Cardiac muscle cell (in vitro differentiated cells and primary cell): ENCODE measurements at places on chromosomes 5 and 9.

DNA sequence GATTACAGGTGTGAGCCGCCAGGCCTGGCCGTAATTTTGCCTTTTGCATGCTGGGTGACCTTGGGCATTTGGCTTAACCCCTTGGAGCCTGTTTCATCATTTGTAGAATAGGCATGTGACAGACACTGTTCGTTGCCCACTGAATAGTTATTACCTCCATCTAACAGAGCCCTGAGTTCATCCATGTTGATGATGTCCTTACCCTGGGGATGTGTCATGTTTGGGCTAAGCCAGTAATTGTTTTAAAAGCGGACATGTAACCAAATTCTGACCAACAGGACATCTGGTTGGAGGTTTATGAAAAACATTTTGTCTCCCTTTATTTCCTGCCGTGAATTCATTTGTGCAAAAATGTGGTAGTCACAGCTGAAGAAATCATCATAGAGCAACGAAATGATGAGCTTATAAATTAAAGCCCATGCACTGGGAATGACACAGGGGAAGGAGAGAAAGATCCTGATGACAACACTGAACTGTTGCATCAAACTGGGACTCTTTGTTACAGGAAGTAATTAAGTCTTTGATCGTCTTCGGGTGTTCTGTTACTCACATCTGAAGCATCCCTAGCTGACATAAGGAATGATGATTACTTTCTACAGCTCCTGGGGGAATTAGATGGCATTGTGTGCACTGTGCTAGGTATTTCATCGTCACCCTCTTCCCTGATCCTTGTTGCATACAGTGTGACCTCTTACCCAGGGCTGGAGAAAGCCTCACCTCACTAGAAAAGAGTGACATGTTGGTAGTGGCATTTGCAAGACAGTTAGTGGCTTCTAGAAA lies 117.8 kb downstream of the FGF18 start:
- DNase-seq: no peak

GRCh38 chr5:173734716-173735115 lies 118.3 kb upstream of the BOD1 start:
- no peak for DNase-seq

DNA sequence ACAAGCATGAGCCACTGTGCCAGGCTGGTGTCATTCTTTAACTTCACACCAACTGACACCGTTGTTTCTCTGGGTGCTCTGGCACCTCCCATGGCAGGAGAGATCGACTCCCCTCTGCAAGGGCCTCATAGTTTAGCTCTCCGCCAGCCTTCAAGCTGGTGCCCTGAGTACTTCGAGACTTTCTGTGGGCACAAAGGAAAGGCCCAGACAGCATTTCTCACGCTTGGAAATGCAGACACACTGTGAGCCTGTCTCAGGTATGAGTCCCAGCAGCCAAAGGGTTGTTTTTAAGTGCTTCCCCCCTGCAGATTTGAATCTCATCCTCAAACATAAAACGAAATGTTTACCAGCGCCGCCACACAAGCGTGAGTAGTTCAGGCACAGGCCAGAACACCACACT lies 11.1 kb upstream of the TCF7 start:
- no peak for DNase-seq

DNA sequence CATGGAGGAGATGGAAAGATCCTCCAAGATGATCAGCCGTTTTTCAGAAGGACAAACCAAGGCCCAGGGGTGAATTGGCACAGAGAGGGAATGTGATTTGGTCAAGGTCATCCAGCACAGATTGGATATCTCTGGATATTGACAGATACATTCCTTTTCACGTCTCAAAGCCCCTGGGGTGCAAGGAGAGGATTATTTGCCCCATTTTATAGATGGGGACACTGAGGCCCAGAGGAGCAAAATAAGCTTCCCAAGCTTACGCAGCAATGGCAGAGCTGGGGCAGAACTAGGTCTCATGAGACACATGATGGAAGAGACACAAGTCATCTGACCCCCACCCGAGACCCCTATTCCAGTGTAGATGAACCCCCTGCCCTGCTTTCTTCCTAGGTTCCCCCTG lies 895 bp upstream of the PDGFRB start:
- DNase-seq: no peak

DNA sequence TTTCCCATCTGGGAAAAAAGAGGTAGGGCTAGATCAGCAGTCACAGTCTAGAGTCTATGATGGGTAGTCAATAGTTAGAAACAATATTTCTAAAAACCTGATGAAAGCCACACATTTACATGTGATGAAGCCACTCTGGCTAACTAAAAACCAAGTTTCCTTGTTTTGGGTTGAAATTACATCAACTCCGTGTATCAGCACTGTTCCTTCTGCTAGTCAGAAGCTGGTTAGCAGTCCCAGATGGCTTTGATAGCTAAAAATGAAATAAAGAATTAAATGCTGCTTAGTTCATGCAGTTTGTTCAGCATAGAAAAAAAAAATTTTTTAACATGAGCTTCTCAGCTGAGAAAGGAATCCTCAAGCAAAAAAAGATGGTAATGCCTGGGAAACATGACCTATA lies 136.7 kb downstream of the FAM114A2 start:
- DNase-seq: no peak

DNA sequence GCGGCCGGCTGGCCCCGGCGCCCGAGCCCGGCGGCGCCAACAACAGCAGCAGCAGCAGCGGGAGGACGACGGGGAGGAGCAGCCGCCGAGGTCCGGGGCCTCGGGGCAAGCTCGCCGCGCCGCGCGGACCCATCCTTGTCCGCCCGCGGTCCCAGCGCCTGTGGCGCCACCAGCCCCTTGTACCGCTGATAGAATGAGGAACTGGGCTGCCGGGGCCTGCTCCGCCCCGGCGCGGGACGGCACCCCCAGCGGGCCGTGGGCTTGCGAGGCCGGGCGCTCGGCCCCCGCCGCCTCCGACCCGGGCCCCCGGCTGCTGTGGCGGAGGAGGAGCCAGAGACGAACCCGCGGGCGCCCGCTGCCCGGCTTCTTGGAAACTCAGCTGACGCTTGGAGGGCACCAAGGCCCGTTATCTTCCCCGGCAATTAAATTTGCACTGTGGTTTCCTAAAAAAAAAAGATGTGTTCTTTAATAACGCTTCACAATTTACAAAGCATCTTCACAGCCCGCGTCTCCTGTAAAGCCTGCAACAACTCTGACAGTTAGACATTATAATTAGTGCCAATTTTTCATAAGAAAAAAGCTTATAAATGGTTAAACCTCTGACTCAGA lies at the start of gene ARSB:
TSS of gene ARSB (minus strand) at position 195 of the 609 bp plus-strand sequence. CDS start at position 133, 62 bp downstream.
- no peak for DNase-seq

DNA sequence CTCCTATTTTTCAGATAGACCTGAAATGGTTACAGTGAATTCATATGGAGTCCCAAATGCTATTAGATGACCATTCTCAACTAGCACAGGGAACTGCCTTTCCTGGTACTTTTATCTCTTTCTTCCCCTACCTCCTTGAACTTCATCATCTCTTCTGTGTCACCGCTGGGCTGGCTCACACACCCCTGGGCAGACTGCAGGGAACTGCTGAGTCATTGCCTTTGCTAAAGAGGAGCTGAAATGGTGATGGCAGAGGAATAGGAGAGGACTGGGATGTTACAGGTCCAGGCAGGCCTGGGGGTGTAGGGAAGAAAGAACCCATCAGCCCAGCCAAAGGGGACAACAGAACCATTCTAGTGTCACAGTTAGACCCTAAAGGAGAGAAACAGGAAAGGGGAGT lies 322.3 kb downstream of the ASTN2 start:
- peak; percentile 58 for DNase-seq

DNA sequence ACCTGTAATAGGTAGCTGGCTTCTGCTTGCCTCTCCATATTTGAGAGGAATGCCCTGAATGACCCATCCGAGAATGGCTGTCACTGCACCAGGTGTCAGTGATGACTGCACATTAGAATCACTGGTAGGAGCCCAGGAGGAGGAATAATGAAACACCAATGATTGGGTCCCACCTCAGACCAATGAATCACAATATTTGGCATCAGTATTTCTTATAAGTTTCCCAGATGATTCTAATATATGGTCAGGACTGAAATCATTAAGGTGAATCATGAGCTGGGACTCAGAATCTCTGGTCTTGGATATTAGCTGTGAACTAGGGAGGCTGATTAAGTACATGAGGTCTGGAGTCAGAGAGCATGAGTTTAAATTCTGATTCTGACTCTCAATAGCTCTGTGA lies 23.4 kb downstream of the ARSB start:
- no peak for DNase-seq
